ENCODE measurements at places on chromosomes 5 and 9.

GRCh38 chr5:59617186-59617771 lies 276.2 kb downstream of the PDE4D start:
- DNase-seq: no peak

GRCh38 chr5:16975950-16976624 lies 40.0 kb upstream of the MYO10 start:
- no peak for DNase-seq

- no peak for DNase-seq
Observed at GRCh38 chr9:89917861-89918260, 313.0 kb downstream of the GADD45G start.

DNA sequence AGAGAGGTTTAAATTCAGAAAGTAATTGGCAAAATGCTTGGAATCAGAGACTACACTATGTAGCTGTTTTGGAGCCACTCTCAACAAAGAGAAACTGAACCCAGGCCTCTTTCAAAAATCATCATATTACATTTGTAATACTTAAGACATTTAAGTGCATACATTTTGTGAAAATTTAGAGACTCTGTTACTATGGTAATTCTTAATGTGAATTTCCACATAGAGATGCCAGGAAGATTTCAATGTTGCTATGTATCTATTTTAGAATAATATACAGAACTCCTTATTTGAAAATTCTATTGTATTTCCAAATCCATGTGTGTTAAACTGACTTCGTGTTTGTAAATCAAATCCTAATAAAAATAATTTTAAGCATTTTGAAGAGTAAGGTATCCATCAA lies 1260.9 kb upstream of the C9orf72 start:
- no peak for DNase-seq

- no peak for DNase-seq
Observed at GRCh38 chr5:32115985-32116384, 58.1 kb downstream of the GOLPH3 start.

DNA sequence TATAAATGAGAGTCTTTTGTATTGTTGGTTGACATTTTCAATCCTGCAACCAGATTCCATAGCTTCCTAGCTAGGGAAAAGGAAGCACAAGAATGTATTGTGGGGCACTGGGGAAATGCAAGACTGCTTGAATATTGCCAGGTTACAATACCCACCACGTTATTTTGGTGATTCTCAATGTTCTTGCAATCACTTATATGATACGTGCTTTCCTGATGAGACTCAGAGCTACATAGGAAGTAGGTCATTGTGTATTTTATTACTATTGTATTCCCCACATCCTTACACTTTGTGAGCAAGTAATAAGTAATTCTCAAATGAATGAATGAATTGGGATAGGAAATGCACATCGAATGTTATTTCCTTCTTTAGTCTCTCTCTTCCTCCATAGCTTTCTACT lies 217.1 kb upstream of the CD180 start:
- no peak for DNase-seq

All from hematopoietic multipotent progenitor cell treated with erythropoietin and hydrocortisone succinate and interleukin-3 and kit ligand, for 17 days (in vitro differentiated cells).